ENCODE measurements at places on chromosomes 2 and 18.

DNA sequence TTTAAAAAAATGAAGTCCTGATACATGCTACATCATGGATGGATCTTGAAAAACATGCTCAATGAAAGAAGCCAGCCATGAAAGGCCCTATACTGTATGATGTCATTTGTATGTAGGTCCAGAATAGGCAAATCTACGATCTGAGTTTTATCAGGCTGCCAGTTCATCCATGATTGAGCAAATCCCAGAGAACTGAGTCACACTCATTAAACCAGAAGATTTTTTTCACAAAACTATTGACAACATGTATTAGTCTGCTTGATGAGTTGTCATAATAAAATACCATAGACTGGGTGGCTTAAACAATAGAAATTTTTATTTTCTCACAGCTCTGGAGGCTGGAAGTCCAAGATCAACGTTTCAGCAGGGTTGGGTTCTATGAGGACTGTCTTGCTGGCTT, 130.7 kb downstream of the MREG start:
- peak; percentile 64 for DNase-seq

GRCh38 chr2:26991717-26992116, 21.3 kb downstream of the MAPRE3 start:
- DNase-seq = no peak

- DNase-seq = peak; percentile 90
These were observed 452.1 kb downstream of the TMX3 start for GRCh38 chr18:68262690-68263294.

GRCh38 chr2:205758051-205758450, 75.8 kb downstream of the NRP2 start:
- DNase-seq = peak; percentile 89

DNA sequence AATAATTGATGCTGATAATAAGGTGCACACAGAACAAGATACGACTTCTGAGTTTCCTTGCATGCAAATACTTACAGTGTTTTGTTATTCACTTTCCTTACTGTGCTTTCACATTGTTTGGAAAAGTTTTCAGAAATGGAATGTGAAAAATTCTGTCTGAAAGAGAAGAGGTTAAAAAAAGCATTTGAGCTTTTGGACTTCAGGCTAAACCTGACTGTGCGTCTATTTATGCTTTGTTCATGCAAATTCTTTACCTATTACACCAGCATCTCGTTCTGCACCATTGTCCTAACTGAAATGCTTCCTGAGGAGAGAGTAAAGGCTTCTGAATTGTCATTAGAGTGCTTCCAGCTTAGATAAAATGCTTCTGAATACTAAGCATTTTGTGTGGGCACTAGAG, 61.4 kb downstream of the LHCGR start:
- peak; percentile 75 for DNase-seq

DNA sequence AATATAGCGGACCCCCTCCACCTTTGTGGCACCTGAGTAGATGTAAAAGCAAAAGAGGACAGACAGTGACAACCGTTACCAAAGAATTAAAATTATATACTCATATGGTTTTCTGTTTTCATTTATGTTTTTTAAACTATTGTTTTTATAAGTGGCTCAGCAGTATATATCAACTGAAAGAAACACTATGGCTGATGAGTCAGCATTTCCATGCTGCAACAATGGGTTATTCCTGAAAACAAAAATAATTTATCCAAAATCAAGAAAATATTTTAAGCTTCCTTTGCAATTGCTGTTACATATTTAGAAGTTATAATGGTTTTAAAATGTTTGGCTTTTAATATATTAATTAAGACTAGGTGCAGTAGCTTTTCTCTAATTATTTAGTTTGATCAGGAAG, 17.7 kb downstream of the MRPS9 start:
- no peak for DNase-seq

GRCh38 chr2:25698752-25699151, 25.4 kb upstream of the DTNB start:
- peak; percentile 24 for DNase-seq

- DNase-seq = no peak
These were observed 90.1 kb downstream of the MALT1 start for GRCh38 chr18:58761241-58761969.

GRCh38 chr18:58298251-58299134, 254.5 kb downstream of the NEDD4L start:
- peak; percentile 42 for DNase-seq

- DNase-seq = no peak
These were observed 318.1 kb upstream of the EPAS1 start for GRCh38 chr2:45979065-45979464.

DNA sequence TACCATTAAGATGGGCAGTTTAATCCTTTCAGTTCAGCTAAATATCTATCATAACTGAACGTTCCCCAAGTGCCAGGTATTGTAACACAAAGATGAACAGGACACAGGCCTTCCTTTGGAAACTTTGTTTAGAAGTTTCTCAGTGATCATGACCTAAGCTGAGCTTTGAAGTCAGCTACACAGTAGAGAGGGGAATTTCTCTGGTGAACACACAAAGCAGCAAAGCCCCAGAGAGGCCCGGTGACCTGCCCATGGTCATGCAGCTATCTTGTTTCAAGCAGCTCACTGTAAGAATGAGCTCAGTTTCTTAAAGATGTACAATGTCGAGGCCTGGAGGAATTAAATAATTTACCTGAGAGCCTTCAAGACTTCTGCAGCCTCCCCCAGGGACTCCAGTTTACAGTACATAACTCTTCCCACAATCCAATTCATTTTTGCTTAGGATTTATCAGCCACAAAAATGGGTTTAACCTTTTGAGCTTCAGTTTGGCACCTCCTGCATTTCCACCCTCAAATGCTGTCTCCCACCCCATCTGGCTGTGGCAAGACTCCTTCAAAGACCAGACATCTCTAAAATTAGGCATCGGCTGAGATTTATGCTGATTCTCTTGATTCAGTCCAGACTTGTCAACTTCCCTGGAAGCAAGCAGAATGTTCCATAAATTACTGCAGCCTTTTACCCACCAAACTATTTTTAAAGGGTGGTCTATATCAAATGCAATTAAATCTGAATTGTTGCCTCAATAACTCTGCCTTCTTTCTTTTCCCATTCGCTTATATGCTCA, 325.6 kb downstream of the TXNL1 start:
- DNase-seq = no peak

DNA sequence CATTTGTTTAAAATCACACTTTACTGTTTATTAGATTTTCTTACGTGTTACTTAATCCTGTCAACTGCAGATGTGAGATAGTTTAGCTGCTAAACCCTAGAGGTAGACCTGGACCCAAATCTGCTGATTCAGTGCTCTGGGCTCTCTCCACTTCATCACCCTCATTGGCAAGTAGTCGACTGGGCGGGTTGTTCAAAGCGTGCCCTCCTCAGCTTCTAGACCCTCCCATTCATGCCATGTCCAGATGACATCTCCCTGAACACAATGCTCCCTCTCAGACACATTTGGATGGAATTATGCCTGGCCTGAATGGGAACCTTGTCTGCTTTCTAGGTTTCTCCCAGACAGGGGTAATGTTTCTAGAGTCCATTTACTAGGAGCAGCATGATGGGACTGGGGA, 43.7 kb downstream of the RPIA start:
- no peak for DNase-seq

DNA sequence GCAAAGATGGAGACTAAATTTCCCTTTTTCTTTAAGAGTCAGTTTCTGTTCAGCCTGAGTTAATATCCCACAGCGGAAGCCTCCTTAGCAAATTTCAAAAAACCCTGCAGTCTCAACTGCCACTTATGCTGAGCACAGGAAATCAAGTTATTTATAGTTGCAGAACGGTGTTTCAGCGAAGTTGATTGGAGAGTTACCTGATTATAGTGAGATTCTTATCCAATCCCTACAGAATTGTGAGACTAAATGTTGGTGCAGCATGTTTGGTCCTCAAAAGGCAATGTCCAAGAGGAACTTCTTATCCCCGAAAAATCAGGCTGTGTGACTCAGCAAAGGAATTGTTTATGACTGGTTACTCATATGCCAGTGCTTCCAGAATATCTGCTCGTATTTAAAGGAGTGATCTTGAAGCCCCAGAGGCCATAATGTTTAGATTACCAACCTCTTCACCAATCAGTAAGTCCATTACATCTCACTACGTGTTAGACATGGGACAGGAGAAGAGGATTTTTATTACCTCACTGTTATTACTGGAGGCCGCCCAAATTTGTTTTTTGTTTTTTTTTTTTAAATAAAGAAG, 67.9 kb downstream of the LRRFIP1 start:
- peak; percentile 98 for DNase-seq

DNA sequence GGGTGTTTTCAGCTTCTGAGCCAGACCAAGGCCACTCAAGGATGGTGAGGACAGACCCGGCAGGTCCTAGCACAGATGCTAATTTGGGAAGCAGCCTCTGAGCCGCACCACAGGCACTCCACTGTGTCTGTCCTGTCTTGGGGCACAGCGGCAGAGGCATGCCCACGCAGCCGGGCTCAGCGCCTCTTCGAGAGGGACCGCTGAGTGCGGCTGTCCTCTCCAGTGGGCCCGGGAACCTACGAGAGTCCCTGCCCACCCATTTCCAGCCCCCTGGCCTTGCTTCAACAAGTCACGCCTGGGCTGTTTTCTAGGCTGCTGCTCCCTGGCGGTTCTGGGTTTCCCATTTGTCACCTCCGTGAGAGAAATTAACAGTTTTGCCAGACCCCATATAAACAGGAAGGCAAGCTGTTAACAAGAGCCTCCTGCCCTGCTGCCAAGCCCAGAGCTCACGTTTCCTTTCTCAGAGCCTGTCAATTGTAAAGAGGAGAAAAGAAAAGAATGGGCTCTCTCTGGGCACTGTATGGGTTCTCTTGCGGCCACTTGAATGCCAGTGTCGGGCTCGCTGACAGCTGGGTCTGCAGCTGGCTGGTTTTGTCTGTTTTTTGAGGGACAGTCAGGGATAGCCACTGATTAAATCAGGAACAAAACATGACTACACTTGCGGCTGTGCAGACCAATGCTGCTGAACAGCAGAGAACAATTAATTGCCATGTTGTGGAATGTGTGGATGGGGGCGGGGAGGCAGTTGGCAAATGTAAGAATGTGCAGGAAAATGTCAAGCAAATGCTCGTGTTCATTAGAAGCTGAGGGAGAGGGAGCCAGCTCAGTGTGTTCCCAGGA, 30.6 kb downstream of the TMEM17 start:
- DNase-seq = peak; percentile 54

- DNase-seq = no peak
These were observed 14.5 kb downstream of the CABYR start for GRCh38 chr18:24153397-24153796.

GRCh38 chr2:176261136-176261535, 8.1 kb upstream of the MTX2 start:
- no peak for DNase-seq

GRCh38 chr18:36786686-36787085, 42.1 kb downstream of the TPGS2 start:
- peak; percentile 74 for DNase-seq

DNA sequence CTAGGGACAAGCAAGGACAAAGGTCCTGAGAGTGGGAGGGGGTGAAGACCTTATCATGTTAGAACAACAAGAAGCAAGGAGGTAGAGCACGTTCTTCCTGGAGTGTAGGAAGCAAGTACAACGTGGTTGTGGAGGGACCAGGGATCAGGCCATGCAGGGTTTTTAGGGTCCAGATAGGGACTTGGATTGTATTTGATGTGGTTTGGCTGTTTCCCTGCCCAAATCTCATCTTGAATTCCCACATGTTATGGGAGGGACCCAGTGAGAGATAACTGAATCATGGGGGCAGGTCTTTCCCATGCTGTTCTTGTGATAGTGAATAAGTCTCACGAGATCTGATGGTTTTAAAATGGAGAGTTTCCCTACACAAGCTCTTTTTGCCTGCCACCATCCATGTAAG, 53.2 kb downstream of the ICA1L start:
- no peak for DNase-seq

- no peak for DNase-seq
These were observed 1344.6 kb upstream of the ZEB2 start for GRCh38 chr2:145864501-145864900.

GRCh38 chr2:44163777-44164176, 4.9 kb upstream of the PPM1B start:
- no peak for DNase-seq

GRCh38 chr18:61497422-61497821, 164.2 kb downstream of the CDH20 start:
- no peak for DNase-seq

GRCh38 chr2:95027369-95027720, 1.8 kb downstream of the MAL start:
- DNase-seq = no peak

DNA sequence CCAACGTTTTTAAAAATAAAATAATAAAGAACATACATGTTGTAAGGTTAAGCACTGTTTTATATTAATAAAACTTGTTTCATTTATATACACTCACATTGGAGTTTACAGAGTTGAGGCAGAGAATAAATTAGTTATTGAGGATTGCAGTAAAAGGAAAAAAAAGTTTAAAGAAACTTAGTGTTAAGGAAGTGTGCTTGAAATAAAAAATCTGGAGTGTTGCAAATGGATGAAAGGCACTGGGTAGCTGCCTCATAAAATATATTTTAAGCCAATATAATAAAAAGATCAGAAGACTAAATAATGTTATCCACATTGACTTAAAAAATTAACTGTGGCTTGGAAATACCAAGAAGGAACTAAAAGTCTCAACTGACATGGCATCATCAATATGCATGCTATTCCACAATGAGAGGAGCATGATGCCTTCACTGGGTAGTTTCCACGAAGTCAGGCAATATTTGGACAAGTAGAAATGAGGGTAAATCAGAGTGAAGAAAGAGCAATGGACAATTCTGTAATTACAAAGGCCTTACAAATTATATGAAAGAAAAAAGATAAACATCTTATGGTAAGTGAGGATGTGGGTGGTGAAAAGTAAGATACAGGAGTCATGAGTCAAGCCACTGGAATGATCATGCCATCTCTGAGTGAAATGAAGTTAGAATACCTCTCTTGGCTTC, 2.5 kb downstream of the GALNT3 start:
- DNase-seq = peak; percentile 71

DNA sequence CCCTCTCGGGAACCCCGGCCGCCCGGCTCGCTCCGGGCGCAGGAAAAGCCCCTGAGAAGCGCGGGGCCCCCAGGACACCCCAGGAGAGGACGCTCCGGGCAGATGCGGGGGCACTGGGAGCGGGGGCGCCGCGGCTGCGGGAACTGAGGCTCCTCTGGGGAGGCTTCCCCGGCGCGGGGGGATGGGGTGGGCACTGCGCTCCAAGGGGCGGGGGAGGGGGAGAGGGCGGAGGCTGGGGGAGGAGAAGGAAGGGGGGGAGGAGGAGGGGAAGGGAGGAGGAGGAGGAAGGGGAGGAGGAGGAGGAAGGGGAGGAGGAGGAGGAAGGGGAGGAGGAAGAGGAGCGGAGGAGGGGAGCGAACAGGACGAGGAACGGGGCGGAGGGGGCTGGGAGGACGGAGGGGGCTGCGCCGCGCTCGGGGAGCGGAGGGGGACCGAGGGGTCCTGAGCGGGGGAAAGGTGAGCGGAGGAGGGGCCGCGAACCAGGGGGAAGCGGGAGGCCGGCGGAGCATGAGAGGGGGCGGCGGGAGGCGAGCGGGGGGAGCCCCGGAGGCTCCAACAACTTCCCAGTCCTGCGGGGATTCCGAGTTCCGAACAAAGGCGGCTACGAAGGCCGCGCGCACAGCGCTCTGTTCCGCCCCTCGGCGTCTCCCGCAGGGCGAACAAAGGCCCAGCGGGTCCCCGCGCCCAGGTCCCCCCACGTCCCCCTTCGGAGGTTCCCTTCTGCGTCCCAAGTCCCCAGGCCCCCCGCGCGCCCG, 742 bp downstream of the PXDN start:
- DNase-seq = peak; percentile 68

- no peak for DNase-seq
These were observed 58.1 kb downstream of the IL1R2 start for GRCh38 chr2:102049756-102050443.

GRCh38 chr2:15685143-15685542, 93.5 kb downstream of the DDX1 start:
- no peak for DNase-seq

GRCh38 chr2:68371581-68371980, 6.5 kb downstream of the PLEK start:
- DNase-seq = no peak

Data from fibroblast of skin of back (primary cell).